ENCODE measurements at places on chromosomes 1 and 21.

GRCh38 chr1:178412400-178412770, 84.4 kb downstream of the CLEC20A start:
- no peak for DNase-seq

DNA sequence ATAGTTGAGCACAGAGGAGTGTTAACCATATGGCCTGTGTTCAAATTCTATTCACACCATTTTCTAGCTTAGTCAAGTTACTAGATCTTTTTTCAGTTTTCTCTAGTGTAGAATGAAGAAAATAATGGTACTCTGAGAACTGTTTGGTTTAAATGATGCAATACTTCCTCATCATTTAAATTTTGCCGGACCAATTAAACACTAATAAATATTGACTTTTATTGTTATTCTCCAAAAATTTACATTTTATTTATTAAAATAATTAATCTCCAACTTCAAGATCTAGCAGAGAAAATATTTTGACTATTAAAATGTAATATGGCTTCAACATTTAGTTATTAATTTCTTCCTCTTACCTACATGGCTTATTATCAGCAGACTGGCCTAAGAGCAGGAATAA, 123.1 kb downstream of the OLFM3 start:
- DNase-seq = no peak

- no peak for DNase-seq
These were observed 101.7 kb downstream of the PATJ start for GRCh38 chr1:61844006-61844405.

DNA sequence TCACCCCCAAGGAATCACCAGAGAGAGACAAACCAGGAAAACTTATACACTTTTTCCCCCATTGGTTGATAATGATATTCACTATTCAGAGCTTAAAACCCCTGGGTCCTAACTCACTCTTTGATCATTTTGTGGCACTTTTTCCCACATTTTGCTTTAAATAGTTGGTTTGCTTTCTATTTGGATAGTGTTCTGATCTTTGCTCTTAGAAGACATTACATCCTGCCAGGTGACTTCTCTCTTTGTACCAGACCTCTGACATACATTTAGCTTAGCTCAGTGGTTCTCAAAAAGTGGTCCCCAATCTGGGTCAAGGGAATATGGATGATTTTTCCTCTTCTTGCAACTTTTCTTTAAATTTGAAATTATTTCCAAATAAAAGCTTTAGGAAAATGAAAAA, 228.4 kb downstream of the RPS6KC1 start:
- no peak for DNase-seq

DNA sequence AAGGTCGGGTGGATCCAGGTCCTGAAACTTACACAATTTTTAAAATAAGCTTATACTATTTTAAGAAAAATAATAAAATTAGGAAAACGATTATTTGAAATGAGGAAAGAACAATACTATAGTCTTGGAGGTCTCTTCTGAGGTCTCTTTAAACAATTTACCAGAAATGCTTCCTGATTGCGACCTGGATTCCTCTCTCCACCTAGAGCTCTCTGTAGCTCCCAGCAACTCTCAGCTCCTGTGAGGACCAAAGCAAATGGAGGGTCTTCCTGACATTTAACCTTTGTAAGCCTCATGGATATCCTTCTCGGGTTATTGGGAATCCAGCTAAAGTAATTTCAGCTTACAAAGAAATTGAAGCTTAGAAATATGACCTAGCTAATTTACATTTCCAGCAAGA, 886 bp downstream of the BTBD8 start:
- DNase-seq = no peak
